CMK (cell line): ENCODE measurements at places on chromosomes 13 and 19.

GRCh38 chr13:35694031-35694430, 217.5 kb upstream of the MAB21L1 start:
- no peak for DNase-seq

- peak; percentile 81 for DNase-seq
Measured at GRCh38 chr19:11355160-11356073, at the start of gene PLPPR2. PLPPR2 (plus strand) TSS chr19:11355432; CDS start chr19:11357674, 2,242 bp downstream.

- no peak for DNase-seq
Measured at GRCh38 chr19:19292607-19293006, 19.5 kb upstream of the TM6SF2 start.

DNA sequence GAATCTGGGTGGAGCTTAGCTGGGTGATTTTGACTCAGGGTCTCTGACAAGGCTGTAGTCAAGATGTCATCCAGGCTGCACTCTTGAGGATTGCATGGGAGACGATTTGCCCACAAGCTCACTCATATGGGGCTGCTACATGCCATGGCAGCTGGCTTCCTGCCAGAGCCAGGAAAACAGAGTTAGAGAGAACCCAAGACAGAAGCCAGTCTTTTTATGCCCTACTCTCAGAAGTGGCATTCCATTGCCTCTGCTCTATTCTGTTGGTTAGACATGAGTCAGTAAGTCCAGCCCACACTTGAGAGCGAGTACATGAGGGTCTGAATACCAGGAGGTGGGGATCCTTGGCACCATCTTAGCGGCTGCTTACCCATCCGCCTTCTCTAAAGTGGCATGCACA, 9.5 kb downstream of the POLR1D start:
- no peak for DNase-seq

GRCh38 chr19:10389863-10390262, 9.5 kb upstream of the TYK2 start:
- no peak for DNase-seq

- DNase-seq: no peak
Measured at GRCh38 chr13:36680913-36681312, 7.1 kb downstream of the SERTM1 start.

GRCh38 chr13:35789335-35790165, 313.1 kb upstream of the MAB21L1 start:
- no peak for DNase-seq

DNA sequence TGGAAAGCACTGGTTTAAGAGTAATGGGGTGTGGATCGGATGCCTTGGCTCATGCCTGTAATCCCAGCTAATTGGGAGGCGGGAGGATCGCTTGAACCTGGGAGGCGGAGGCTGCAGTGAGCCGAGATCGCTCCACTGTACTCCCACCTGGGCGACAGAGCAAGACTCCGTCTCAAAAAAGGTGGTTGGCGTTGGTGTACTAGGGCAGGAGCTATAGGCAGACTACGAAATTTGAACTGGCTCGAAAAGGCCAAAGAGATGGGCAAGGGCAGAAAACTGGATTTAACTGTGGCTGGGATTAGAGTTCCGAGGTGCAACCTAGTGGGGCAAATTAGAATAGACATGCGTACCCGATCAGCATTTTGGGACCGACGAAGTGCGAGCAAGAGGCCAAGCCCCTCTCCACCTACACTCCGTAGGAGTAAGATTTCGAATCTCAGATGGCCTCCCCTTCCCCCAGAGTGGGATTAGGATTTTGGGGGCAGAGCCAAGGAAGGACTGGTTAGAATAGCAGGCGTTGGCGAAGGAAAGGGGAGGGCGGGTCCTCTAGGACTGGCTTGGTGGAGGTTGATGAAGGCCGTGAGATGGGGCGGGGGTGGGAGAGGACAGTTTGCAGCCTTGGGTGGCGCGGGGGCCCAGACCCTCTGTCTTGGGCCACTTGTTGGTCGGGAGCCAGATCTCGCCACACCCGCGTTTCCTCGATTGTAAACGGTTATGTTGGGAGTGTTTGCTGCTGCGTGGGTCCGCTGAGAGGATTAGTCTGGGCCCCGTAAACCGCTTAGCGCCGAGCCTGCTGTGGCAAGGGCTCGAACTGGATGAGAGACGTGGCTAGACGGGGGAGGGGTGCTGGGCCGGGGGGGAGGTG, 2.0 kb upstream of the INAFM1 start:
- peak; percentile 61 for DNase-seq

- DNase-seq: no peak
Measured at GRCh38 chr13:95387733-95388207, 86.5 kb upstream of the ABCC4 start.

DNA sequence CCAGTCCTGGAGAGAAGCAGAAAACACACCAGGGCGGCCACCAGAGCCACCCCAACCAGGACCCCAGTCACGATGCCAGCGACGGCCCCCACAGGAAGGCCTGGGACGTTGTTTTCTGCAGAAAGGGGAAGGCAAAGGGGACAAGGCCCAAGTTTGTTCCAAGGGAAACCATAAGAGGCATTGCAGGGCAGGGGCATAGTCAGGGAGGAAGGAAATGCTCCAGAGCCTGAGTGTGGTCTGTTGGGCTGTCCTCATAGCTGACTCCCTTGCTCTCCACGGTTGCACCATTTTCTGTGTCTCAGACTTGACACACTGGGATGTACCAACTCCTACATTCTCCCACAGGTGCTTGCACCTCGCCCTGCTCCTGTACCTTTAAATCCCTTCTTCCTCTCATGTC, 5.2 kb downstream of the CEACAM4 start:
- no peak for DNase-seq

GRCh38 chr13:66926200-66926850, 303.8 kb downstream of the PCDH9 start:
- no peak for DNase-seq

- no peak for DNase-seq
Measured at GRCh38 chr13:106599875-106600797, 32.2 kb upstream of the ARGLU1 start.

DNA sequence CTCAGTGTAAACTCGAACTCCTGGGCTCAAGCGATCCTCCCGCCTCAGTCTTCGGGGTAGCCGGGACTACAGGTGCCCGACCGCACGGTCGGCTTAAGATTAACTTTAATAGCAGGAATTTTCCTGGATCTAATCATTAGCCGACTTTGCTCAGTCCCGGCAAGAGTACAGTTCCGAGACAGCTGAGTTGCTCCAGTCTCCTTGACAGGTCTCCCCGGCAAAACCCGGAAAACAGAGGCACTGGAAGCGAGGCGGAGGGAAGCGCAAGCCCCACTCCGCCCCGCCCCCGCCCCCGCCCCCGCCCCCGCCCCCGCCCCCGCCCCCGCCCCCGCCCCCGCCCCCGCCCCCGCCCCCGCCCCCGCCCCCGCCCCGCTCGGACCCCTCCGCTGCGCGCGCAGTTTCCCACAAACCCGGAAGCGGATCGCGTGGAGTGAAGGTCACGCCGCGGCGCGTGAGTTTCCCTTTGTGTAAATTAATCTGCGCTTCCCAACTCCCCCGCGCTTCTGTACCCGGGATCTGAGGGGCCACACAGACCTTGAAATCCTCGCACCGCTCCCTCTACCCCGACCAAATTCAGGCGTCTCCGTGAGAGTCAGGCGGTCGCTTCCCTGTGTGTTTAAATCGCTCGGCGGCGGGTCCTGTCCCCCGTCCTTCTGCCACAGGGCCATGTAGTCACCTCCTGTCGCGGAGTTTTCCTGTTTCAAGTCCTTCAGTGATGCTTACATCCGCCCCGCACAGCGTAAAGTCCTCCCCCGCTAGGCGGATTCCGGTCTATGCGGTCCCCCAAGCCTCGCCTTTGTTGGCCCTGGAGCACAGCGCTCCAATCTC, at the start of gene ZNF480:
ZNF480 (plus strand) TSS at position 397 of the 828 bp plus-strand sequence. CDS start 3,244 bp downstream, outside the sequence.
- peak; percentile 72 for DNase-seq

GRCh38 chr19:40465025-40465556, 454 bp downstream of the BLVRB start:
- DNase-seq: peak; percentile 58

DNA sequence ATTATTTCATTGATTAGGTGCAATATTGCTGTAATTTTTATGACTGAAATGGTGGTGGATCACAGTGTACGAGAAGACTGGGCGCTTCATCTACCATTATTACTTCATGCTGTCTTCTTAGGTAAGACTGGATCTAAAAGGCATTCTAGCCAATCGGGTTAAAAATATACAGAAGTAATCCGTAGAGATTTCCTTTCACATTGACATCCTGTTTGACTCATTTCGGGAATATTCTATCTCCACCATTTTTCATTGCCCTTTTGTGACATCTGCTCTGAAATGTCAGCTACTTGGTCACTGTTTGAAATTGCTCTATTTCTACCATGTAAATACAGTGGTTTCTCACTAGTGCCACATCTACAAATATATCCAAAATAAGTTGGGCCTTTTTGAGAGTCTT, 90.2 kb downstream of the ZAR1L start:
- DNase-seq: no peak
